ENCODE measurements at places on chromosomes 13 and 19.
A peak's percentile ranks its signal among the peaks of the same experiment; 100 is the strongest.

GRCh38 chr13:48784916-48785548 lies 131.3 kb downstream of the CYSLTR2 start:
- DNase-seq = no peak

GRCh38 chr13:34162544-34162933 lies 344.6 kb downstream of the RFC3 start:
- DNase-seq = no peak

- no peak for DNase-seq
These were observed 348.2 kb downstream of the KCTD12 start for GRCh38 chr13:76538004-76538403.

DNA sequence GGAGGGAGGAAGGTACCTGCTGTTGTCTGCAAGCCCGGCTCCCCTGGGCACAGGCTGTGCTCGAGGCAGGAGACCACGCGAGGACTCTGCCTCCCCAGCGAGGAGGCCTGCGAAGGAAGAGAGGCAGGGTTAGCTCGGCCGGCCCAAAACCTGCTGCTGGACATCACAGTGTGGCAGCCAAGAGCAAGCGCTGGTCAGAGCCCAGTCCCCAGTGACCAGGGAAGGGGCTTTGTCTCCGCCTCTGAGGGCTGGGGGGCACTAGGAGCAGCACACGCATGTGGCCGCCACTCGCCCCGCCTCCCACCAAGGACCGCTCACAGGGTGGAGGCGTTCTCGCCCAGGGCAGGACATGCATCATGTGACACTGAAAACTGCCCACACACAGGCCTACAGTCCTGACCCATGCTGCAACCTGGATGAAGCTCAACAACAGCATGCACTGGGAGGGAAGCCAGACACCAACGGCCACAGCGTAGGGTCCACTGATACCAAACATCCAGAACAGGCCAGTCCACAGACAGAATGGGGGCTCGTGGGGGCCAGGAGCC lies 8.5 kb downstream of the MIER2 start:
- DNase-seq = no peak

DNA sequence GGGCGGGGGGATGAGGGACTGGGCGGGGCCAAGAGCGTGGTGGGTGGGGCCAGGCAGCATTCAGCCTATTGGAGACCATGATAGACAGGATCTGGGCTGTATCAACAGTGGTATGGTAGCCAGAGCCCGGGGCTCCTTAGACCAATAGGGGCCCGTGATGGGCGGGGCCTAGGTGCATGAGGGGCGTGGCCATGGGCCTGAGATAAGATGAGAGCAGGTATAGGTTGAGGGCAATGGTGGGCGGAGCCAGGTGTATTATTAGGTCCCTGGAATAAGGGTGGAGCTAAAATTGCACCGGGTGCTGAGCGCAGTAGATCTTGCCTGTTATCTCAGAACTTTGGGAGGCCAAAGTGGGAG lies 5.3 kb downstream of the ABCA7 start:
- no peak for DNase-seq

- peak; percentile 99 for DNase-seq
These were observed at the start of gene ZNF226 for GRCh38 chr19:44164673-44165512. TSS of gene ZNF226 (plus strand) at chr19:44165100. CDS start at chr19:44170081, 4,981 bp downstream.

DNA sequence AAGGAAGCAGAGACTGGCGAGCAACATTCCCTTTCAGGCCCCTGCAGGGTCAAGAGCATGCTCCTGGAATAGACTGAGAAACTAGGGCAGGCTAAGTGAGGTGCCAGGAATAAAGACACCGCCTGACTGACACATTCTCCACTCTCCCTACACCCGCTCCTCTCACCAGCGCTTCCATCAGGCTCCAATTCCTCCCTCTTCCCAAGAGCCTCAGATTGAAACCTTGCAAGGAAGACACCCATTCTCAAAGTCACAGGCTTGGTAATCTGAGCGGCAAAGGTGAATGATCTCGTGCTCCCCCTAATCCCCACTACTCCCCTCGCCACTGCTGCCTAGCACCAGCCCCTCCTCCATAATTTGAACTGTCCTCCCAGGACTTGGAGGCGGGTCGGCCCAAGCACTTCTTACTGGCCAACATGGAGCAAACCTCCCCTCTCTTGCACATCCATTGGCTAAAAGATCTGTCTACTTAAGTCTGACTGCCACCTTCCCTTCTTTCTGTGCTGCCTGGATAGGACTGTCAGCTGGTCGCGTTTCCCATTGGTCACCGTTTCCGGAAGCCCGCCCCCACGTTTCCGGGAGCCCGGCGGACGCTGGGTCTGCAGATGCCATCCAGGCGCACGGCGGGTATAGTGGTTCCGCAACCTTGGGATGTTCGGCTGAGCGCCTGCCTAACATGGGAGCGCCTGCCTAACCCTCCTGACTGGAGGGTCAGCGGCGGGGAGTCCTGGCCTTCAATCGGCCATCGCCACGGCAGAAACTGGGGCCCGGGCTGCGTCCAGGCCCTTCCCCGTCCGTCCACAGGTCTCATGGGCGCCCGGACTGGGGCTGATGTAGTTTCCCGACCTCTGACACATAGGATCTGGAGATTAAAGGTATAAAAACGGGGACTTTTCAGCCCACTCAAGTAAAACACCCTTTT lies 33.6 kb downstream of the ZNF383 start:
- peak; percentile 59 for DNase-seq

DNA sequence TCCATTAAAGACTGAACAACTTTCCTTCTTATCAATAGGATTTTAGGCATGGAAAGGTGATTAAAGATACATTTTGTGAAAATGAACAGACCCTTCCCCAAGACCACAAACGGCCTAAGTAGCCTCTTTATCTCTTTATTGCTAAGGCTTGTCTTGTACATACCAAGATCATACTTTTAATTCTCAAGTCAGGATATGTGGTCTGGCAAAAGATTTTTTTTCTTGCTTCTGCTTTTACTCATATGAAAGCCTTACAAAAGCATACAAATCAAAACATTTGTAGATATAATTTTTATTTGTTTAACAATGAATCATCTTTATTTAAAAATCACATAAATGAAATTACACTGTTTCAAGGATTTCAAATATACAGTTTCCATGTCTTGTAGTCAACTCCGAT lies 35.8 kb downstream of the TGDS start:
- DNase-seq = no peak

DNA sequence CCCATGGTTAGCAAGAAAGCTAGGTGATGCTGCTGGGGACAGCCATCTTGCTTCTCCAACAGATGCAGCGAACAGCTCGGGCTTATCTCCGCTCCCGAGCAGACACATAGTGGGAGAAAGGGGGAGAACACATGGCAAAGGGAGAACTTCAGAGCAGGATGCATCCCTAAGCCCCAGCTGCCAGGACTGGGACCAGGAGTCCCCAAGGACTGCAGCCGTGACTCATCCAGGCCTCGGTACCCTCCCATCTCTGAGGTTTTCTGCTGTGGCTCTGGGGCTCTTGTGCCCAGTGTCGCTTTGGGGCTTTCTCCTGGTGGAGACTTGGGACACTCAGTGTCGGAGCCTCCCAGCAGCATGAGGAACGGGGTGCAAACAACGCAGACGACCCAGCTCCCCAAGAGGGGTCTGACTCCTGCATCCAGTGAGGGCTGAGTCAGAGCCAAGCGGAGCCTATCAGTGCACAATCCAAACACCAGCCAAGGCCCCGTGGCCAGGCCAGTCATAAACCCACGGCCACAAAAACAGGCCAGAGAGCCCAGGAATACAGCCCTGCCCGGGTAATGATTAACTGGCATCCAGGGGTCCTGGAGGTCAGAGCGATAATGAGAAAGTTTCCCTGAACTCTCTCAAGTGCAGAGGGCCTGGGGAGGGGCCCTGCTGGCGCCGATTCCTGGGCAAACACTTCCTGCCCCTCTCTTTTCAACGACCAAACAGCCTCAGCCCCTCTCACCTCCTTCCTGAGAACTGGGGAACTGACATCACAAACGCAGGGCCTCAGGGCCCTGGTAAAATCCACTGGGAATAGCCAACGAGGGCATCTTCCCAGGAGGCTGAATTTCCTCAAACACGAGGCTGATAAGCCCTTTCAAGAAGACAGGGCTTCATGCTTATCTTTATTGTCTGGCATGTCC lies 202.9 kb downstream of the USP12 start:
- DNase-seq = no peak

All from foreskin melanocyte (primary cell).